NCI-H187 (cell line): ENCODE measurements at places on chromosomes 7 and 10.

- DNase-seq = no peak
Observed at GRCh38 chr7:85095806-85096205, 91.0 kb downstream of the SEMA3D start.

- DNase-seq = no peak
Observed at GRCh38 chr7:123051916-123052315, 56.4 kb upstream of the TAS2R16 start.

GRCh38 chr10:132611986-132612385 lies 74.4 kb downstream of the INPP5A start:
- no peak for DNase-seq

DNA sequence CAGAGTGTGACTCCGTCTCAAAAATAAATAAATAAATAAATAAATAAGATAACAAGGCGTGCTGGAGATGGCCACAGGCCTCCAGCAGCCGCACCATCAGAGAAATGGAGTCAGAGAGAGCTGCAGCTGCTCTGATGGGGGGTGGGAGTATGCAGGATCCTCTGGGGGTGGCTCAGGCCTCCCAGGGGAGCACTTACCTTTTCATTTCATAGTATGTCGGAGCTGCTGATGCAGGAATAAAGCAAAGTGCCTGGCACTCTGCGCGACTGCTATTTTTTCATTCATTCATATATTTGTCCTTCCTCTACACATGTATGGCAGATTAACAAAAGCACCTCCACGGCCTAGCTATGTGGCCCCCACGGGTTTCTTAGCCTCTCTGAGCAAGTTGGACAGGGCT lies 175.9 kb downstream of the CUX1 start:
- DNase-seq = no peak

GRCh38 chr7:21169667-21170580 lies 258.0 kb upstream of the SP4 start:
- DNase-seq = no peak

- DNase-seq = no peak
Observed at GRCh38 chr10:56178210-56178609, 182.8 kb downstream of the ZWINT start.

DNA sequence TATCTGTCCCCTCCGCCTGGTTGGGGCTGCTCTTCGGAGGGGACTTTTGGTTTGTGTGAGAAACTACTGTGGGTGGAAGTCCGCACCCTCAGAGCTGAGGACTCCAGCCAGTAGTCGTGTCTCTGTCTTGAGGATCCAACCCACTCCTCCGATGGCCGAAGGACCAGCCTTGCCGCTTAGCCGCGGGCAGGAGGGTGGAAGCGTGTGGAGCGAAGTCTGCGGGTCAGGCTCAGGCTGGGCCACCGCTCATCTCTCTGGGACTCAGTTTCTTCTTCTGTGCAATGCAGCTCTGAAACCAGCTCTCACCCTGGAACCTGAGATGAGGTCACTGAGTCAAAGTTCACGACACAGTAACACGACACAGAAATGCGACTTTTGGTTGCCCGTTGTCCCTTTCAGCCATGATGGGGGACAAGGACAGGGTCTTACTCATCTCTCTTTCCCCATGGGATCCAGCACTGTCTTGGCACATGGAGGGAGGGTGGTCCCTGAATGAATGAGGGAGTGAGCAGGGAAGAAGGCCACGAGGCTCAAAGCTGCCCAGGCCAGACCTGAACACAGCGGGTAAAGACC lies 133.3 kb upstream of the PODXL start:
- no peak for DNase-seq

- no peak for DNase-seq
Observed at GRCh38 chr10:28883741-28884423, 206.6 kb downstream of the BAMBI start.

DNA sequence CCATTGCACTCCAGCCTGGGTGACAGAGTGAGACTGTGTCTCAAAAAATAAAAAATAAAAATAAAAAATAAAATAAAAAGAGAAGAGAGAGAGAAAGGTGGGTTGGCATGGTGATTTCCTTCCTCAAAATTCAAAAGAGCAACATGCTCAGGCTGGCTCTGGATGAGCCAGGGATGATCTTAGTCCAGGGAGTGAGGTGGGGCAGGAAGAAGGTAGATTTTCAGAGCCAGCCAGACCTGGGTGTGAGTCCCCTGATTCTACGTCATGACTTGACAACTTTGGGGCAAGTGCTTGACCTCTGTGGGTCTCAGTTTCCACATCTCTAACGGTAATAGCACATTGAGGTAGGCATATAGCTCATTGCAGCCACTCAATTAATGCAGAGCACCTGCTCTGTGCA lies 109.4 kb upstream of the CTBP2 start:
- DNase-seq = no peak

- DNase-seq = no peak
Observed at GRCh38 chr10:79060641-79061255, 8.0 kb upstream of the ZMIZ1 start.

- no peak for DNase-seq
Observed at GRCh38 chr7:22551768-22552513, 52.0 kb upstream of the STEAP1B start.

DNA sequence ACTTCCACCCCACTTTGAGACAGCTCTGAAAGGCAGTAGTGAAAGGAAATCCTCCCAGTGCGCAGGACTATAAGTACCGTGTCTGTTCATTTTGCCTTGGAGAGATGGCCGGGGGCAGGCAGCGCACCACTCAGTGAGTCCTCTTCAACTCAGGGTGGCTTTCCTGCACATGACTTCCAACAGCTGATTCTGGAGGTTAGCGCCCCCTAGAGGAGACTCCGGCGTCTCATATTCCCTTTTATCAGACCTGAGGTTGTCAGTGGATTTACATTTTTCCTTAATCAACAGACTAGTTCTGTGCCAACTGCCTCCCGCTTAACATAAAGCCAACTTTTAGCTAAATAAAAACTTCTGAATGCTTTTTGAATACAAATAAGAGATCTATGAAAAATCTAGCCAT lies 101.0 kb downstream of the HERPUD2 start:
- DNase-seq = no peak

- no peak for DNase-seq
Observed at GRCh38 chr7:1193593-1194424, 33.8 kb upstream of the ZFAND2A start.

- DNase-seq = no peak
Observed at GRCh38 chr10:74593470-74593869, 232.9 kb upstream of the KAT6B start.

GRCh38 chr7:46247664-46248063 lies 326.6 kb upstream of the IGFBP3 start:
- DNase-seq = no peak

DNA sequence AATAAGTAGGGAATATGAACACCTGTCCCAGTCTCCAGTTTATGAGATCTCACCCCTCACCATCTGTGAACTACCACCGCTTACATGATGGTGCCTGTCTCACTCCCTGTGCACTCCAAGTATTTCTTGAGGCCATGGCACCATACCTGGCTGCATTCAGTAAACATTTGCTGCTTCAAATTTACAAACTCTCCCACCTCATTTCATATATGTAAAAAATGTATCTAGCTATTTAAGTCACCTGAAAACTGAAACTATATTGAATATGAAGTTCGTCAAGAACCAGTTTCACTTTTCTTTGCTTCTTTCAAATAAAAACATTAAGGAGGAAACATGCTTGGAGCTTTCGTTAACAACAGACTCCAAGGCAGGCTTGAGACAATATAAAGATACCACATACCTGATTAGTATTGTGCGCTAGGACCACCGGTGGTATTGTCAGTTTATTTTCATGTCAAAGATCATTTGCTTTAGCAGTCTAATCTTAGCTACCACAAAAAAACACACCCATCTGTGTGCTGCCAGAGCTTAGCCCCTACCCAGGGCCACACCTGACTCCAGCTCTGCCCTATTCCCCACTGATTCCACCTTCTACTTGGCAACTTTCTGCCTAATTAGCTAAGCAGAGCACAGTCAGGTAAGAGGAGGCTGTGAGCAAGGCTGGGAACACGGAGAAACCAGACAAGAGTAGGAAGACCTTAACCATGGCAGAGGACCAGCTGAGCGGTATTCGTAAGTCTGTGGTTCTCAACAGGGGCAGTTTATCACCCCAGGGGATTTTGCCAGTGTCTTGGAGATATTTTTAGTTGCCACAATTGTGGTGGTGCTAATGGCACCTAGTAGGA lies 92.0 kb downstream of the ZFAND4 start:
- DNase-seq = no peak
